ENCODE measurements at places on chromosomes 12 and 14. TPM values are rescaled to one million over a fixed set of nuclear protein-coding genes. Genes with fewer than 3 reads are reported as not detected.
A peak's percentile ranks its signal among the peaks of the same experiment; 100 is the strongest.

- peaks cover 38% of the 10 kb centered on the region for H3K4me1 ChIP-seq
- H3K27ac ChIP-seq = no peak overlapping the region
- no peaks in the 10 kb centered on the region for H3K36me3 ChIP-seq
- no peak overlapping the region for H3K4me3 ChIP-seq
These were observed 25.1 kb upstream of the BATF start for GRCh38 chr14:75497191-75497590.

DNA sequence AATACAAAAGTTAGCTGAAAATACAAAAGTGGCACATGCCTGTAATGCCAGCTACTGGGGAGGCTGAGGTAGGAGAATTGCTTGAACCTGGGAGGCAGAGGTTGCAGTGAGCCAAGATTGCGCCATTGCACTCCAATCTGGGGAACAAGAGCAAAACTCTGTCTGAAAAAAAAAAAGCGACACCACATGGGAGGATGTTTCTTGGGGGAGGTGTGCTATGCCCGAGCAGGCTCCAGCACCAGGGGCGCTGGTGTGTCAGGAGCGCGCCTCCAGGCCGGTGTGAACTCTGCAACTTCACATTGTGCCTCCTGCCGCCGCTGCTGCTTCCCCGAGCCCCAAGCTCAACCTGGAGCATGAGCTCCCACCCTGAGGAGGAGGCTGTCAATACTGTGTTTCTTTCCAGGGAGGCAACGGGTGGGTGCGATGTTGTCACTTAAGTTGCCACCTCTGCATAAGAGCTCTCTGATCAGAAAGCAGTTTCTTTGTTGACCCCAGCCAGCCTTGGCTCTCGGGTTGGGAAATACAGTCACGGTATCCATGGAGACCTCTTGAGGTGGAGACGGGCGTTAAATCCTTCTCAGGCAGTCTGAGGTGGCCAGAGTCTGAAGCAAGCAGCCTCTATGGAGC is 18.9 kb downstream of the DEGS2 start:
- peaks cover 12% of the 10 kb centered on the region for H3K36me3 ChIP-seq
- peaks cover 10% of the 10 kb centered on the region for H3K4me1 ChIP-seq
- H3K27me3 ChIP-seq = no peaks in the 10 kb centered on the region
- H3K4me3 ChIP-seq = no peak overlapping the region
- DNase-seq = no peak

- no peak overlapping the region for H3K27ac ChIP-seq
- no peaks in the 10 kb centered on the region for H3K27me3 ChIP-seq
- H3K36me3 ChIP-seq = no peaks in the 10 kb centered on the region
- DNase-seq = no peak
These were observed 21.8 kb upstream of the DHRS4 start for GRCh38 chr14:23931721-23932289.

Gene DDX11
- 141 TPM for total RNA-seq

DNA sequence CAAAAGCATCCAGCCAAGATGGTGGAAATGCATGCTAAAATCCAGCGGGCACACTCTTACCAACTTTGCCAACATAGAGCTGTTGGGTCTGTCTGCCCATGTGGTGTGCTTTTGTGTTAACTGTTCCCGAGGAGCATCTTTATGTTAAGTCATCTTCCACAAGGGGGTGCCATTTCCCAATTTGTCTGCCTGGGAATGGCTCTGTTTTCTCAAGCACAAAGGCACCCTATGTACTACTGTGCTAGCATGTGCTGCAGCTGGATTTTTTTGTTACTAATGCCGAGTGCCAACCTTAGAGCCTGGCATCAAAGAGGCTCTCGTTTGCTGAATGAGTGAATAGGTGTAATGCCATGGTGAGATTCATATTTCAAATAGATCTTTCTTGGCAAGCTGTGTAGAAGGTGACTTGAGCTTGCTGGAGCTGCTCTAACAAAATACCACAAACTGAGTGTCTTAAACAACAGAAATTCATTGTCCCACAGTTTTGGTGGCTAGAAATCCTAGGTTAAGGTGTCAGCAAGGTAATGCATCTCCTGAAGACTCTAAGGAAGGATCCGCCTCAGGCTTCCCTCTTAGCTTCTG is 74.3 kb downstream of the TRHDE start:
- no peaks in the 10 kb centered on the region for H3K36me3 ChIP-seq
- no peaks in the 10 kb centered on the region for H3K27me3 ChIP-seq
- peak; percentile 8 for DNase-seq
- H3K4me3 ChIP-seq = no peak overlapping the region
- no peaks in the 10 kb centered on the region for H3K4me1 ChIP-seq

Gene PLEKHD1
- total RNA-seq = not detected

Measured in activated naive CD8-positive, alpha-beta T cell treated with anti-CD3 and anti-CD28 coated beads for 36 hours (primary cell).